Kasumi-1 (cell line): ENCODE measurements at places on chromosomes 1 and 21.

GRCh38 chr1:14926818-14927575, 226.6 kb upstream of the TMEM51 start:
- DNase-seq: no peak

- DNase-seq: no peak
Measured at GRCh38 chr1:35924838-35925237, 6.1 kb upstream of the AGO3 start.

DNA sequence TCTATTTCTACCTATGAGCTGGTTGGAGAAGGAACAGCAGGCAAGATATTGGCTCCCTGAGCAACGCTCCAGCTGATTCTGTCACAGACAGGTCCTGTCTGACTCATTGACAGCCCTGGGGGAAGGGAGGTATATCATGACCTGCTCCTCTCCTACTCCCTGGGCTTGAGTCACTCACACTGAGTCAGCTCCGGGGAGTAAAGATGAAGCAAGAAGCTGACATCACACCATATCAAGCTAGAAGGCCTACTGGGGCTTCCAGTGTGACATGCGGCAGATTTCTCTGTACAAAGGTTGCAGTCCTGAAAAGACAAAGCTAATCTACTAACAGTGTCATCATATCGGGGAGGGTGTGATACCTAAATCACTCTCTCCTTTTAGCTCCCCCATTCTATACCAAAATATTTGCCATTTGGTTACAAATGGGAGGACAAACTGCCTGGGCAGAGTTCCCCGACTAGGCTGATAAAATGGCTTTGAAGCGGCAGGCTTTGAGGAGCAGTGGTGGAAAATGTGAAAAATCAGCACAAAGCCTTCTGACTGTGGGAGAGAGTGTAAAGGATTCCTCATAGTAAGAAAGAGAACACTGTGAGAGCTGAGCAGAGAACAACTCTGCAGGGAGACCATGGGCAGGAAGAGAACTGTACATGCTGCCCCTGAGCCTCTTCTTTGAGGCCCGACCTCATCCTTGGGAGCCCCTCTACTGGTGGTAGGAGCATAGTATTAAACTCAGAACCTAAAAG, 15.5 kb downstream of the PI4KB start:
- peak; percentile 69 for DNase-seq

DNA sequence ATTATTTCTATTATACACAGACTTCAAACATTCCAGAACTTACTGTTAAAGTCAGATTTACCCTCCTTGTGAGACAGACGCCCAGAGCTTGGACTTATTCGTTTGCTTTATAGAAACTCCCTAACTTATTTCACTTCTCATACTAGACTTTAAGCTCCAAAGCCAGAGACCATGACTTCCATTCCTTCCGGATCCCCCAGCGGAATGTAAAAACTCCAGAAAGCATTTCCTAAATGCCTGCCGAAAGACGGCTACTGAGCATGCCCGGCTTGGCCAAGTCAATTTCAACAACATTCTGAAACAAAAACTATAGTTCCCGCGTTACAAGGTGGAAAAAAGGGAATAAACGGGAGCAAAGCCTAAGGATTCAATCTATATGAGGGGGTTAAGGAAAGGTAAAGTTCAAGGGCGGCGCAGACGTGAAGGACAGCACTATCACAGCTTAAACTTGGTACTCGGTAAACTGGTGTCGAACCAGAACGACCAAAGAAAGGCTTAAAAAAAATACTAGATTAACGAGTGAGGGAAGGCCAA, 1.1 kb downstream of the USP48 start:
- DNase-seq: peak; percentile 49

- no peak for DNase-seq
Measured at GRCh38 chr21:43645976-43646375, 13.3 kb downstream of the HSF2BP start.

DNA sequence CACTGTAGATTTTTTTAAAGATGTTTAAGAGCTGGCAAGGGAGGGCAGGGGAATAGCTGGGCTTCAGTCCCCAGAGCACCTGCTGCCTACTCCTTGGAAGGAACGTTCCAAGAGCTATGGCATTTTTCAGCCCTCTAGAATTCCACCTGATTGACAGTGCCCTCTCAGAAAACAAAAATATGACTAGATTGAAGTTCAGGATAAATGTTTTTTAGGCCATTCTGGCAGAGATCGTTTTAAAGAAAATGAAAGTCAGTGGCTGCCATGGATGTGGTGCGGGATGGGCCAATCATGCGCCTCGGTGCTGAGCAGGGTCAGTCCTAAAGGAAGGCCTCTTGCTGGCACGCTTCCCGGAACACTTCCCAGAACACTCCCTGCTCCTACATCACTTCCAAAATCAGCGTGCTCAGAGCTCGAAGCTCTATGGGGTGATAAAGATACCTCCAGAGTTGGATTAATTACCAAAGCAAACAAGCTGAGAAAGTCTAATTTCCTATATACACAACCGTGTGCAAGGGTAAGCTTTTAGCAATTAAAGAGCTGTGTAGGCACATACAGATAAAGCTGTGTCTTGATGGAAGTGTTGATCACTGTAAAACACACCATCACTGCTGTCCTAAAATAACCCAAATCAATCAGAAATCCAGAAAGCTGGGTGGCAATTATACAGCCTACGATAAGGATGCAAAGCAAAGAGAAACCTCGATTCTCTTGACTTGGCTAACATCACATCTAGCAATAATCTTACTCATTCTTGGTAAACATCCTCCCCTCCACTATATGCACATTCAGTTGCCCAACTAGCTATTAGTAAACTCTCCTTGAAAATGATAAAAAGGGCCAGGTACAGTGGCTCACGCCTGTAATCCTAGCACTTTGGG, 34.6 kb downstream of the TGFBR3 start:
- DNase-seq: no peak
